ENCODE measurements at places on chromosomes 16 and 17. TPM values are rescaled to one million over a fixed set of nuclear protein-coding genes. Genes with fewer than 3 reads are reported as not detected.

DNA sequence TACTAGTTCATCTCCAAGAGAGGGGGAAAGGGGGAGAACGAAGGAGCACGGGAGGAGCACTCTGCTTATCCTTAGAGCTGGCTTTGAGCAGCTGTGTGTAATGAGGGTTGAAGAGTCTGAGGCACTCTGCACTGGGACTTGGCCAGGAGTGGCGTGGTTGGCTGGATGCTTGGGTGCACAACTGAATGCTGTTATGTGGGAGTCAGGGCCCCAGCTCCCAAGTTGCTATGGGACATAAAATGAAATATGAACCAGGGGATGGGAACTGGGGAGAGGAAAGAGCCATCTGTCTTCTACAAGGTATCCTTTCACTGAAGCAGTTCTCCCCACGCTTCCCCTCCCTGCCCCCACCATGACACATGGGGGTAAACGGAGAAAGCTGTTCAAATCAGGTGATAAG is 105.9 kb upstream of the ANKFN1 start:
- DNase-seq, result no peak

GRCh38 chr17:76014925-76015261 is 12.2 kb downstream of the EVPL start:
- no peak for DNase-seq

SECTM1 gene
- polyA plus RNA-seq, result 5.5 TPM

NOMO2 gene
- polyA plus RNA-seq, result 71.0 TPM

Measured in hindlimb muscle (tissue), 1 donor.